ENCODE measurements at places on chromosomes 5 and 9.

- DNase-seq: no peak
Observed at GRCh38 chr9:109411798-109412352, 86.2 kb downstream of the PTPN3 start.

DNA sequence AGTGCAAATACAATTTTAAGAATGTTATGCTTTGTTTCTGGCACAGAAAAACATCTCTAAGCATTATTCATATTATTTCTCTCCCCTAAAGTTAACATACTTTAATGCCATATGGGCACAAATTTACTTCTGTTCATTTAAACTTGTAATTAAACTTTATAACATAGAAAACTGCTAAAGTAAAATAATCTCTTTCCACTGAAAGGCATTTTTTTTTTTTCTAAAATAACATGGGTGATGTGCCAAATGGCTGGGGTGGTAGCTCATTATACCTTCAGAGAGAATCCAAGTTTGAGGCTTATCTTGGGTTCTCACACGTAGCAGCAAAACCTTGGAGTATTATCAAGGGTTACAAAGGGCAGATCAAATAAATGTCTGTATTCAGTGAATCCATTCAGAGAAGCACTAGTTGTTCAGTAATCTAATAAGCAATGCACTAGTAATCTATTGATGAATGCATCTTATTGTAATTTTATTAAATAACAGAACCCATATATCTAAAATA is 257.6 kb upstream of the POU5F2 start:
- no peak for DNase-seq

GRCh38 chr9:72800328-72800994 is 152.4 kb downstream of the ALDH1A1 start:
- no peak for DNase-seq

DNA sequence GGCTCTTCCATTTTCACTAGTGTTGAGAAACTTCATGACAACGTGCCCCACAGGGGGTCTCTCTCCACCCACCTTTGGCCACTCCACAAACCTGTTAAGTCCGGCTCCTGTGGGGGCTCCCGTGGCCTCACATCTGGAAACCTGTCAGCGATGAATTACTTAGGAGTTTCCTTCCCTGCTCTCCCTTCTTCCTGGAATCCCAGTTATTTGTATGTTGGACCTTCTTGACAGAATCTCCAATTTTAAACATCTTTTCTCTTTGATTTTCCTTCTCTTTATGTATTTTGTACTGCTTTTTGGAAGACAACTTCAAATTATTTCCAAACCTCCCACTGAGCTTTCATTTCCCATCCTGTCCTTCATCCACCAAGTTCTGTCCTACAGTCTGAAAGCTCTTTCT is 55.1 kb upstream of the NRARP start:
- no peak for DNase-seq

DNA sequence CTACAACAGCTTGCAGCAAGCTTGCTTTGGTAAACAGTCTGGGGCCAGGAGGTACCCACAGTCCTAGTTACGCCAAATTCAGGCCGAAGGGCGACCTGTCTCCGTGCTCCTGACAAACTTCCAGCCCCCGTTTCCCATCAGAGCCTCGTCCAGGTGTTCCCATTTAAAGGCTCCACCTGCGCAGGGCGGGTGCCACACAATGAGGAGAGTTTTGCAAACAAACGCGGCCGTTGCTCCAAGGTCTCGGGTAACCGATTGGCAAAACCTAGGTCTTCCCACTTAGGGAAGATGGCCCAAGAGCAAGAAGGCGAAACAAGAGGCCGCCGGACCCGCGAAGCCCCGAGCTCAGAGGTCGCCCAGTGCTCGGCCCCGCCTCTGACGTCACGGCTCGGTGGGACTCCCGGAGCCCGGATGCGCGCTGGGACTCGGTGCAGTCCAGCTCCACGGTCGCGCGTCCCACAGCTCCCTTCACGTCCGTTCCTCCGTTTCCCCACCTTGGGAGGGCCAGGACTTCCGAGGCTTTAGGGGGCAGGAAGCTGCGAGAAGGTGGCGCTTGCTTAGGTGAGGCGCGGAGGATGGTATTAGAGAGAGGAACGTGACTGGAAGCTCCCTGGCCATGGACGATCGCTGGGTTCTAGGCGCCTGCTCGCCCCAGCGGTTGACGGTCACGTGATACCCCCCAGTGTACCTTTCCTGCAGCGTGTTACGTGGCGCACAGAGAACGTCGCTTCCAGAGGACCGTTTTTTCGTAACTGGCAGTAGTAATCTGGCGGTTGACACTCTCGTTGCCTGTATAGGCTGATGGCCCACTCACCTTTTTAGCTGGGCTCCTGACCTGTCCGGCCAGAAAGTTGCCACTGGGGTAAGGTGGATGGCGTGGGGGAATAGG is 41.8 kb upstream of the KDM4C start:
- no peak for DNase-seq

GRCh38 chr5:146815411-146815810 is 63.1 kb downstream of the PPP2R2B start:
- no peak for DNase-seq

GRCh38 chr9:78848061-78848460 is 551.1 kb downstream of the PSAT1 start:
- DNase-seq: no peak

GRCh38 chr5:59416451-59416850 is 477.1 kb downstream of the PDE4D start:
- no peak for DNase-seq

DNA sequence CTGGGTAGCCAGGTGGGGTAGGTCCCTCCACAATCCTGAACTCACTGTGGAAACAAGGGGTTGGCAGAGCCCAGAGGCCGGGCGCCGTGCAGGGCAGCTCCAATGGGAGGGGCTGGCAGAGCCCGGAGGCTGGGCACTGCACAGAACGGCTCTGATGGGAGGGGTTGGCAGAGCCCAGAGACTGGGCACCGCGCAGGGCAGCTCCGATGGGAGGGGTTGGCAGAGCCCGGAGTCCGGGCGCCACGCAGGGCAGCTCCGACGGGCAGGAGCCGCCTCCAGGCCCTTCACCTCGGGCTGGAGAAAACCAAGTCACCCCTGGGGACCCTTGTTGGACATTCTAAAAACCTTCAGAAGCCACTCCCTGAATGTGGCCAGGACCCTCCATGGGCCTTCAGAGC is 9.3 kb downstream of the NACC2 start:
- no peak for DNase-seq

DNA sequence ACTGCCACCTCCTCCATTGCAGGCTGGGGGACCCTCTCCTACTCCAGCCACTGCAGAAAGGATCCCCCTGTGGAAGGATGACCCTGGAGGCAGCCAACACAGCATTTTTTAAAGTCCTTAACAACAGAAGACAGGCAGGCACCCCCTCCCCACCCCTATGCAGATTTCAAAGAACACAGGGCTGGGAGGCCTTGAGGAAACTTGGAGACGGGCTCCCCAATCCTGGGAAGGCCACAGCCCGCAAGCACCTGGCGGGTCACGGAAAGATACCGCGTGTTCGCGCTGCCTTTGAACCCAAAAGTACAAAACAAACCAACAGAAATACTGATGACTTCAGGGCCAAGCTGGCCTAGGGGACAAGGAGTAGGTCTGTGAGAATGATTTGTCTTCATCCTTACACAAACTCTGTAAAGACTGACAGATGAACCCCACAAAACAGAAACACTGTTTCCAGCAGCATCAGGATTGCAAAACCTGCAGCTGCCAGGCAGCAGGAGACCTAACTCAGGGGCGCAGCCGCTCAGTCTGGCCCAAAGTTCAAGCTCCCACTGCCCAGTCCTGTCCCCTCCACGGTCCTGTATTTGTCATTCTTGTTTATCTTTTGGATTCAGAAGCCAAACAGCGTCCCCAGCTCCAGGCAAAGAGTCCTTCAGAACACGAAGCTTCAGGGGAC is 13.8 kb downstream of the VAV2 start:
- no peak for DNase-seq

GRCh38 chr5:10301266-10301665 is 6.4 kb downstream of the CMBL start:
- DNase-seq: no peak

GRCh38 chr5:148937830-148938521 is 111.6 kb downstream of the ADRB2 start:
- no peak for DNase-seq

DNA sequence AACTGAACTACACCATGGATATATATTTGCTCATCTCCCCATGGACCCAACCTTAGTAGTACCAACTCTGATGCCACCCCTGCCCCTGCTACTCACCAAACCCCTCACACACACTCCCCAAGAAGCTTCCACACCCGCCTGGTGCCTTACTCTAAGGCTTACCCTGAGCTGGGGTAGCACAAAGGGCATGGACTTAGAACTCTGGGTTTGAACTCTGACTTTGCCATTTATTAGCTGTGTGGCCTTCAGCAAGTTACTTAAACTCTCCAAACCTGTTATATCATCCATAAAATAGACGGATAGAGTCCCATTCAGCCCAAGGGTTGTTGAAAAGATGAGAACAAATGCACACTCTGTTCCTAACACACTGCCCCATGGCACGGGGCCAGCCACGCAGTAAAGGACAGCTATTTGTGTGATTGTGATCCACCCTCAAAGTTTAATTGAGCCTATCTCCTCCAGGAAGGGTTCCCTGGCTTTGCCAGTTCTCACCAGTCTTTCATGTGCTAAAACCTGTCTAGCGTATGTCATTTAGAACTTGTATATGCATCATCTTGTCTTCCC is 111.0 kb downstream of the KLHL3 start:
- DNase-seq: no peak

DNA sequence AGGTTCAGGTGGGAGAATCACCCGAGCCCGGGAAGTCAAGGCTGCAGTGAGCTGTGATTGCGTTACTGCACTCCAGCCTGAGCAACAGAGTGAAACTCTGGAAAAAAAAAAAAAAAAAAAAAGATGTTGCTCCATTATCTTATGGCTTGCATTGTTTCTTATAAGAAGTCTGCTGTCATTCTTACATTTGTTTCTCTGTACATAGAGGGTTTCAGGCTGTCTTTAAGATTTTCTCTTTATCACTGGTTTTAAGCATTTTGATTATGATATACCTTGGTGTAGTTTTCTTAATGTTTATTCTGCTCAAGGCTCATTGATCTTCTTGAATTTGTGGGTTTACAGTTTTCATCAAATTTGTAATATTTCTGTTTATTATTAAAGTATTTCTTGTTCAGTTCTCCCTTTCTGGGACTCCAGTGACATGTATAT is 35.2 kb downstream of the MVB12B start:
- no peak for DNase-seq

GRCh38 chr5:106545325-106545724 is 1125.4 kb downstream of the EFNA5 start:
- DNase-seq: no peak

GRCh38 chr9:113372059-113372458 is 4.7 kb downstream of the HDHD3 start:
- DNase-seq: no peak

DNA sequence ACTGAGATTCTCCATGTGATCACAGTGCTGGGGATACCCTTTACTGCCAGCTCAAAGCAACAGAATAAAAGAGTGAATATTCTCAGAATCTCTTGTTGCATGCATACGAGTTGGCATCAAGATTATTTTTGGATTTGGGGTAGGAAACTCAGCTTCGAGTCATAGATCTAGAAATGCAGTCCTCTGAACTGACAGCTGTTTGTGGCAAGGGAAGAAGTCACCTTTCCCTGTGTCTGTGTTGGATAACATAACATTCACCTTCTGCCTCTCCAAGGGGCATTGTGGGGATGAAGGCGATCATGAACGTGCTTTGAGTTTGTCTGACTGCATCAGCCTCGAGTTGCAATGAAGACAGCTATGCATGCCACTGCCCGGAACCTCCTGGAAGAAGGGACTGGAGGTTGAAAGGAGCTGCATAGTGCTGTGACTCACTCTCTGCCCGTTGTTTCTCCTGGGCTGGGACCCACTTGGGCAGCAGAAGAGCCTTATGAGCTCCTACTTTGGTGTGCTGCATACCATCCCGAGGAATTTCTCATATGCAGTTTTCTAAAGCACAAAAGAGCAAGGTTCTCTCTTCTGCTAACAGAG is 231.7 kb downstream of the ARHGAP26 start:
- peak; percentile 42 for DNase-seq

GRCh38 chr5:110027527-110028322 is 338.0 kb downstream of the MAN2A1 start:
- no peak for DNase-seq

DNA sequence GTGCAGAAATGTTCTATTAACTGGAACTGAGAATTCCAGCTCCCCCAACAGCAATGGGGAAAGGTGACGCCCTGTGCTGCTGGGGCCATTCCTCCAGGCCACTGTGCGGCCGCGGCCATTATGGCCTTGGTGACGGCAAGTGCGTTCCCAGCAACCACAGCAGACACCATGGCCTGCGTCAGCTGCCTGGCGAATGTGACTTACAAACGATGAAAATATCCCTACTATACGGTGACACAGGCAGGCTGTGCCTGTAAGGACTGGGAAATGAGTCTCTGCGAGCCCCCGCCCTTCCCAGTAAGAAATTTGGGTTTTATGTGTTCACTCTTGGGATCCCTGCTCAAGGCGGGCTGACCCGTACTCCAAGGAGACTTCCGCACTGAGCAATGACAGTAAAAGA is 20.6 kb downstream of the CLPTM1L start:
- DNase-seq: no peak

- no peak for DNase-seq
Observed at GRCh38 chr5:168585119-168585856, 6.1 kb upstream of the PANK3 start.

DNA sequence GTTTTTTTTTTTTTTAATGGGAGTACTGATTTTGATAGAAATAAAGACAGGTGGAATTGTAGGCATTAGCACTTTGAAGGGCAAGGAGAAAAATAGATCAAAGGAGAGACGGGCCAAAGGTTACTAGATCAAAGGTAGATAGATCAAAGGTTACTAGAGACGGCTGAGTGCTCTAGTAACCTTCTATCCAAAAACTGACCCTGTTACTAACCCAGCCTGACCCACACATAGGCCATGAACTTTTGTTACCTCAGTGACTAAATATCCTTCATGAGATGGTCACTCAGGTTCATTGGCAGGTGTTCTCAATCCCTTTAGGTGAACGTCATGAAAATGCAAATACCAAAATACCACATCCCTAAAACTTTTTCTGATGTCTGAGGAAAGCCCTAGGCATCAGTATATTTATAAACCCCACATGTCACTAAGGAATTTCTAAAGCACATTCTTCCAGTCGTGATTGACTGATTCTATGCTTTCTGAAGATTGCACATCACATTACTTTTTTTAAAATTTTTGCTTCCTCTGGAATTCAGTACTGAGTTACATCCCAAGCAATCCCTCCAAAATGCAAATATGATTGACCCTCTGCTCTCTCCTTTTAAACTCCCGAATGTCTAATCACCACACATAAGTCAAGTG is 772.7 kb downstream of the BRINP1 start:
- DNase-seq: no peak

- DNase-seq: no peak
Observed at GRCh38 chr9:108109927-108110690, 620.5 kb upstream of the KLF4 start.

DNA sequence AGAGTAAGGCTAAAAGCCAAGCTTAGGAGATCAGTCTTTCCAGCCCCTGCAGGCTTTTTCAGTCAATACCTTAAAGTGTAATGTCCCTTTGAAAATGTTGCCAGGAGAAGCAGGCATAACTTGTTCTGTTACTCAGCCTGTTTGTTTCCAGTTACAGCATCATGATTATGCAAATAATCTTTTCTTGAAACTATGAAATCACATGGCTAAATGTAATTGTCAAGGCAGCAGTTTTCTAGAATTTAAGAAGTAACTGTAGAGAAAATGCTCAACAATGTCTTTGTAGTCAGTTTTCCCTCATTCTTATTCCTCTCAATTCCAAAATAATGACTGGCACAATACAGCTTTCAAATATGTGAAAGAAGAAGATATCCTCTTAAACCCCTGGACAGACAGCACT is 1.9 kb upstream of the GPR107 start:
- DNase-seq: peak; percentile 56

GRCh38 chr5:135543001-135543484 is 7.3 kb upstream of the NEUROG1 start:
- DNase-seq: no peak

Data from foreskin keratinocyte (primary cell).